ENCODE measurements at places on chromosomes 12 and 14.

- DNase-seq = no peak
Observed at GRCh38 chr12:68786929-68787328, 21.0 kb upstream of the MDM2 start.

GRCh38 chr14:102645746-102646440 lies 53.4 kb downstream of the RCOR1 start:
- no peak for DNase-seq

DNA sequence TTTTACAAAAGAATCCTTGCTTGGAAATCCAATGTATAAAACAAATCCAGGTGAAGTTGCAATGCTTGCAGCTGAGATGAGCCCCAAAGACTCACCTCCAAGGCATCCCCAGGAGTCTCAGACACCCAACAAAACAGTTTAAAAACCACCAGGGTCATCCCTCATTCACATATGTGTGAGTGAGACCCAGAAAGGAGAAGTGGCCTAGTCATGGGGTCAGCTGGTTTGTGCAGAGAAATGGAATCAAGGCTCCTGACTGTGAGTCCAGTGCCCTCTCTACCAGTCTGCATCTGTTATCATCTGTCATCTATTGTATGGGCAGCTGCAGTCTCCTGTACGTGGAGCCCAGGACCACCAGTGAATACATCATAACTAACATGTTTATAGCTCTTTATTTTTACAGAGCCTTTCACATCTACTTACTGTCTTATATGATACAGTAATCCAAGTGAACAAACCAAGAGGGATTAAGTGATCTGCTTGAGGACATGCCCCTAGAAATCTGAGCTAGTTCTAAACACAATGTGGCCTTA lies 27.1 kb downstream of the PLEKHG7 start:
- no peak for DNase-seq

DNA sequence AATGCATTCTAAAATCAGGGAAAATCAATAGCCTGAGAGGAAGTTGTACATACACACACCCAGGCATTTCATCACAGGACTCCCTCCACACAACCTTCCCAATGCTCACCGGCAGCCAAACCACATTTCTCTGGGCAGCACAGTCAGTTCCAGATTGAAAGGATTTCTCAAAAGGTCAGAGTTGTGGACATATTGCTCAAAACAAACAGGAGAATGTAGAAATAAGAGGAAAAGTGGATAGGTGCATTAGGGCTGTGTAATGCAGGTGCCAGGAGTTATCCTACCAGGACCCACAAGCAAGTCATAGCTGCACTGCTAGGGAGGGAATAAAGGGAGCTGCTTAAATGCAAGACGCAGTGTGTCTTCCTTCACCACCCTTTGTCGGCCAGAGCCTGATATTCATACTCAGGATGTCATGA lies 62.9 kb downstream of the GCH1 start:
- no peak for DNase-seq

DNA sequence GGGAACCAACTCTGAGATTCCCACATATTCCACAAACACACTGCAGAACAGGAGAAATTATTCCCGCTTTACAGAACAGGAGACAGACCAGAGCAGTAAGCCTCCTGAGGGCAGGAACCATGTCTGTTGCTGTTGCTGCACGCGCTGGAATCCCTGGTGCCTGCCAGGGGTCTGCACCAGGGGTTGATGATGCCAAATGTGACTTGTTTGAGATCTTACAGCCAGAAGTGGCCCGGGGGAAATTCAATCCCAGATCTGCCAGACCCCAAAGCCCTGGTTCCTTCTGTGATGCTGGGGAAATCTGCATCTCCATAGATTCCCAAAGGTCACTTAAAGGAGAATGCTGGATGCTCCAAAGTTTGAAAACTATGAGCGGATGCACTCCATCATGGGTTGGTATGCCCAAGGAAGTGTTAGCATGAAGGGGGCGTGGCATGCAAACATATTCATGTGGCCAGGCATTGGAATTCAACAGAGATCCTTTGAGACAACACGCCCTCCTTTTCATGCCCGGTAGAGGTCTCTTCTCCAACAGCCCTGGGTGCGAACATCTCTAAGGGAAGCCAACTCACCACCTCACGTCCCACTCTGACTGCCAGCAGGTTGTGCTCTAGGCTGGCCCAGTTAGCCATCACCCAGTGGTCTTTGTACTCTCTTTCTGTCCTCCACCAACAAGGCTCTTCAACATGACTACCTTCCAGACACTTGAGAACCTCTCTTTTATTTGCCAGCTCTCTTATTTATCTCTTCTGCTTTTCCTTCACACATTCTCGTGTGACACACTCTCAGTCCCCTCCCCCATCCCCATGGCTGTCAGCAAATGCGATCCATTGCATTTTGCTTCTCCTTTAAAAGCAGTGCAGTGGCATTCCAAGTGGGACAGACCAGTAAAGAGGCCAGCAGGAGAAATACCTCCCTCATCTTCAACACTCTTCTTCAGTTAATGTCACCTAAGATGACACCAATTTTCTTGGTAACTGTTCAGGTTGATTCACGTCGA lies 131.3 kb downstream of the ZFP36L1 start:
- DNase-seq = no peak

- DNase-seq = no peak
Observed at GRCh38 chr14:20195911-20196310, 5.2 kb downstream of the OR11G2 start.

GRCh38 chr14:74462993-74463392 lies 30.1 kb downstream of the NPC2 start:
- no peak for DNase-seq

DNA sequence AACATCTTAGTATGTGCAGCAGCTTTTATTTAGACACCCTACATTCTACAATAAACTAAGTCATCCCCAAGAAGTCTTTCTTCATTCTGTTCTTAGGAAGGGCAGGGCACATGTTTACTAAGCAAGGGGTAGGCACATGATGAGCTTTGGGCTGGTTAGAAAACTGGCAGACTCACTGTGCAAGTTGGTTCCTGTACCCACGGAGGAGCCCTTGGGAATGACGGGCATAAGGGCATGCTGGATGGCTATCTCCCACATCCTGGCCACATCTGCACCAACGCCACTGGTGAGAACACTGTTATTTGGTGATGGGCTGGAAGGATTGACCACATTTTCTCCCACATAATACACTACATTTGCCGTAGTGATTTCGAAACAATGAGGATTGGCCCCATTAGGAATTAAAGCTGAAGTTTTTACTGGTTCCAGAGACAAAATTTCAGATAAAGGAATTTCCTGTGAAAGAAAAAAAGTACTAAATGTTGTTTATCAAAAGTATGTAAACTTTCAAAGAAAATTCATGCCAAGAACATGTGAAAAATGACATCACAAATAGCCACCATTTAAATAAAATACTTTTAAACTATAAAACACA lies 297.0 kb downstream of the PRKD1 start:
- no peak for DNase-seq

GRCh38 chr14:58002618-58003017 lies 136.7 kb upstream of the SLC35F4 start:
- DNase-seq = no peak

- no peak for DNase-seq
Observed at GRCh38 chr12:71071536-71072097, 86.2 kb downstream of the TSPAN8 start.

DNA sequence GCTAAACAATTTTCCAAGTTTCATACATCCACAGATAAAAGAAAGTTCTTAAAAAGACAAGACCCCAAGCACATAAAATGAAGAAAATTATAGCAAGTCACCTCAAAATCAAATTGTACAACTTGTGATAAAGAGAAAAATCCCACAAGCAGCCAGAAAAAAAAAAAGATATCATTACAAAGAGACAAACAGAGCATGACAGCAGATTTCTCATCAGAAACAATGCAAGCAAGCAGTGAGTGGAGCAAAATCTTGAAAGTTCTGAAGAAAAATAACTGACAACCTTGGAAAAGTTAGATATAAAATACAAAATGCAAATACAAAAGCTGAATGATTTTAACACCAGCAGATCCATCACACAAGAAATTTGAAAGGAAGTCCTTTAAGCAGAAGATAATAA lies 194.5 kb upstream of the SOX5 start:
- DNase-seq = no peak

DNA sequence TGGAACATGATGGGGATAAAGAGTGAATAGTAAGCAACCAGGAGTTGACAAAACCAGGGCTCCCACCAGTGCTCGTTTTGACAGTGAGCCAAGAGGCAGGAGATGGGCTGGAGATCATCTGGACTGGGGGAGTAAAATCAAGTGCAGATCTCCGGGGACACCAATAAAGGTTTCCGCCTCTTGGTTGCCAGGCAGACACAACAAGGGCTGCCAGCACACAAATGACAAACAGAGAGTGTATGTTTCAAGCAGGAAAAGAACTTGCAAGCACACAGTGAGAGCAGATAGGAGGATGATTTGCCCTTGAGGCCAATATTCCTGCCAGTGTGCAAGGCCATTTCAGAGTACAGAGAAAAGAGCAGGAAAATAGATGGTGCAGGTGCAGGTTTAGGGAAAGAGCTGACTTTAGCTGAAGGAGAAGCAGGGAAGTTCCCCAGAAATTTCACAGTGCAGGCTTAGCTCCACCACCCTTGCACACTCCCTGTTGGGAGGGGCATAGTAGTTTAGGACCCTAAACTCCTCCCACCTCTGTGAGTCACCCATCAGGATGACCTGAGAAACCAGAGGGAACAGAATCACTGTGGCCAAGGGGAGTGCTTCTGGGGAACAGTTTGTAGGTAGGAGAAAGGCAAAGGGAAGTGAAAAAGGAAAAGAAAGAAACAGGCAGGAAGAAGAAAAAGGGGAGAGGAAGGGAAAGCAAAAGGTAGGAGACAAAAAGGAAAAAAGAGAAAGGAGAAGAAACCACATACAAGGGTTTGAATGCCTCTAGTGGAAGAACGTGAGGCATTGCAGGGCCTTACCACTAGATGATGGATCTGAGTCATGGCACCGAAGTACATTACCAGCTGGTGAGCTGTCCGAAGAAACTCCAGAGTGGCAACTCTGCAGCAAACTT lies 404.4 kb downstream of the SLC6A15 start:
- DNase-seq = no peak

DNA sequence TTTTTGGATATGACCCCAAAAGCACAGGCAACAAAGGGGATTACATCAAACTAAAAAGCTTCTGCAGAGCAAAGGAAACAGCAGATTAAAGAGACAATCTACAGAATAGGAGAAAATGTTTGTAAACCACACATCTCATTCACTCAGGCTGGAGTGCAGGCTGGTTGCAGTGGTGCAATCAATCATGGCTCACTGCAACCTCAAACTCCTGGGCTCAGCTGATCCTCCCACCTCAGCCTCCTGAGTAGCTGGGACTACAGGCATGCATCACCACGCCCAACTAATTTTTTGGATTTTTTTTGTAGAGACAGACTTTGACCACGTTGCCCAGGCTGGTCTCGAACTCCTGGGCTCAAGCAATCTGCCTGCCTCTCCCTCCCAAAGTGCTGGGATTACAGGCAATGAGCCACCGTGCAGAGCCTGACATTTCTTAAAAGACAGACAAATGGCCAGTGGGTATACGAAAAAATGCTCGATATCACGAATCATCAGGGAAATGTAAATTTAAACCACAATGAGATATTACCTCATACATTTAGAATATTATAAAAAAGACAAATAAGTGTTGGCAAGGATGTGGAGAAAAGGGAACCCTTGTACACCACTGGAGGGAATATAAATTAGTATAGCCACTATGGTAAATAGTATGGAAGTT lies 9.8 kb downstream of the NCKAP5L start:
- no peak for DNase-seq

- no peak for DNase-seq
Observed at GRCh38 chr14:60183138-60183537, 17.9 kb upstream of the DHRS7 start.

DNA sequence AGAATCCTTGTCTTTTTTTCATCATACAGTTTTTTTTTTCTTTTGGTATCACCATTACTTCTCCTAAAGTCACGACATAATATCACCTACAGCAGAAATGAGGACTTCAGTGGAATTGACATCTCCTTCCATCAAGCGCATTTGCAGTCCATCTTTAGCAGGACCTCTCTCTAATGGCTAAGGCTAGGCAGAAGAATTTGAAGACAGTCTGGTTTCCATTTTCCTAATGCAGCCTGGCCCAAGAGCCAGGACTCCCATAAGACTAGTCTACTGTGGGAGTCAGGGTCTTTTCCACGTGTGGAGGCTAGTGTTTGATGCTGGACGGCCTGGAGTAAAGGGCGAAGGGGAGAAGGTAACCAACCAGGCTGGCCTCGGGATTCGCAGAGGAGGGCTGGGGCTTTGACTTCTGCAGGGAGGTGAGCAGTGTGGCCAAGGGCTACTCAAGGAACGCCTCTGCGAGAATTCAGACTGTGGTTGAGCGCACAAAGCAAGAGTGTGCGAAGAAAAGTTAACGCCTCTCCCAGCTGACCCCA lies 769 bp upstream of the ZNF740 start:
- no peak for DNase-seq

DNA sequence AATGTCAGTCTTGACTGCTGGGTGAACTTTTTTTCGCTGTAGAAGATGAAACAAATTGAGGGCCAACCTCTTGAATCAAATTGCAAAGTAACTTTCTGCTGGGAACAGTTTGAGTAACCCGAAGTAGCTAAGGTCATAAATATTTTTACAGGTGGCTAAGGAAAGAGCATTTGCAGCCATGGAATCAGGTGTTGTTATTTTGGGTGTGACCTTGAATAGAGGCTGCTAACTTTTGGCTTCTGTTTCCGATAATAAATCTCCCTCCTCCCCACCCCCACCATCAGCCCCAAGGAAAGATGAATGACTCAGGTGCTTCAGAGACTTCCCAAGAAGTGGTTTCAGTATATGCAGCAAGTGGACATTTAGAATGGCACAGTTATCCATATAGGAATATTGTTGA lies 571.7 kb downstream of the DIO2 start:
- no peak for DNase-seq

DNA sequence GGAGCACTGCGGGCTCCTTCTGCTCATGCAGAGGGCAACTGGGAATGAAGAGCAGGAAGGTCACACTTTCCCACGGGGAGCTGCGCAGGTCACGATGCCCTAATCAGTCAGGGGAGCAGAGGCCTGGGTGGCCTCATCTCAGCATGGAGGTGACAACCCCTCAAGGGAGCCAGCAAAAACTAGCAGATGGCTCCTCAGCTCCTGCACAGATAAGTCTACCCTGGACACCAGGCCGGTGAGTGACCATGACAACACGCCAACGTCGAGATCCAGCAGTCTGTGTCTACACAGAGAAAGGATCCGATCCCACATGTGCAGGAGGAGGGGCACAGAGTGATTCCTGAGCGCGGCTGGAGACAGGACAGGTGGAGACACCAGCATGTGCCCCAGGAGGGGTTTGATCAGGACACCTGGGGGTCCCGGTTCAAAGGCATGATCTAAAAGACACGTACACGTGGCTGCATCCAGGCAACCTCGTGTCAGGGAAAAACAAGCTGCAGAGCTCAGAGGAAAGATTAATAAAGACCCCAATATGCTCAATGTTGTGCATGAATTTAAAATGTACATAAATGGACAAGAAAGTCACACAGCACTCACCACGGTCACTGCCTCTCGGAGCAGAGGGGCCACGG lies 153.7 kb upstream of the SFSWAP start:
- DNase-seq = no peak
